ENCODE measurements at places on chromosomes 11 and 22. TPM values are rescaled to one million over a fixed set of nuclear protein-coding genes. Genes with fewer than 3 reads are reported as not detected.
A peak's percentile ranks its signal among the peaks of the same experiment; 100 is the strongest.

The CLNS1A gene
- total RNA-seq: 117 TPM

The ACR gene
- not detected for total RNA-seq

GRCh38 chr11:96168623-96169022, 174.4 kb downstream of the MAML2 start:
- DNase-seq: no peak

DNA sequence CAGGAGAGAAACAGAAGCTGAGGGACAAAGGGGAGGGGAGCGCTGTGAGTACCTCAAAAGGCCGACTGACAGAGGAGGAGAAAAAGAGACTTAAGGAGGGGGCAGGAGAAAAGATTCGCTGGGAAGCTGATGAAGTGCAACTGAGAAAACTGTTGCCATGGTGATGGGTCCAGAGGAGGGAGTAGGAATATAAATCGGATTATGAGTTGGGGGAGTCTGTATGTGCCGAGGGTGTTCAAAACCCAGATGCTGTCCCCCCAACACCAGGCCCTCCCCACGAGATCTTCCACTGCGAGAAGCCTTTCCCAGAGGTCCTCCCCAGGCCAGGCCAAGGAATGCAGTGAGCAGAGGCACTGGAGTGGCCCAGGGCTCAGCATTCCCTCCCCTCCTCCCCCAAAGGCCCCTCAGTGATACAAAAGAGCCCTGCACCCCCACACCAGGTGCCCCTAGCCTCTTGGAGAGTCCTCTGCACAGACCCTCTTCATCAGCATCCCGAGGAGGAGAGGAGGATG, 13.7 kb upstream of the BCL9L start:
- DNase-seq: no peak

GRCh38 chr22:46864314-46865051, 102.0 kb downstream of the TBC1D22A start:
- DNase-seq: no peak

DNA sequence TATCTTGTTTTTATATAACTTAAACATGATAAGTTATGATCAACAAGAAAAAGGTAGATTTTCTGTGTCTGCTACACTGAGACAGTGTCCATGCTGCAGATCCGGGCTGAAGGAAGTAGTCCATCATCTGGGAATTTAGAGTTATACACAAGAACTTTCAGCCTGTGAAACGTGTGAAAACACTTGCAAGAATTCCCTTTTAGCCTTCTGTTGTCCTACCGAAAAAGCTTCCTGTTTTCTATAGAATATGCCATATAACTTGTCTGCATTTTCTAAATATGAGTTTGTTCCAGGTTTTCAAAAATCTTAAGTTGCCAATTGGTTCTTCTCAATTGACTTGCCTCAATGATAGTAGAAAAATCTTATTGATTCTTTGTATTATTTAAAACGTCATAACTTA, 64.4 kb upstream of the MYO18B start:
- no peak for DNase-seq

GRCh38 chr11:31267720-31268119, 101.8 kb downstream of the DCDC1 start:
- DNase-seq: no peak

- no peak for DNase-seq
Observed at GRCh38 chr11:30474151-30474954, 111.8 kb downstream of the MPPED2 start.

- DNase-seq: no peak
Observed at GRCh38 chr22:20446383-20446970, 8.9 kb upstream of the SCARF2 start.

- no peak for DNase-seq
Observed at GRCh38 chr11:79200398-79201070, 240.3 kb downstream of the TENM4 start.

DNA sequence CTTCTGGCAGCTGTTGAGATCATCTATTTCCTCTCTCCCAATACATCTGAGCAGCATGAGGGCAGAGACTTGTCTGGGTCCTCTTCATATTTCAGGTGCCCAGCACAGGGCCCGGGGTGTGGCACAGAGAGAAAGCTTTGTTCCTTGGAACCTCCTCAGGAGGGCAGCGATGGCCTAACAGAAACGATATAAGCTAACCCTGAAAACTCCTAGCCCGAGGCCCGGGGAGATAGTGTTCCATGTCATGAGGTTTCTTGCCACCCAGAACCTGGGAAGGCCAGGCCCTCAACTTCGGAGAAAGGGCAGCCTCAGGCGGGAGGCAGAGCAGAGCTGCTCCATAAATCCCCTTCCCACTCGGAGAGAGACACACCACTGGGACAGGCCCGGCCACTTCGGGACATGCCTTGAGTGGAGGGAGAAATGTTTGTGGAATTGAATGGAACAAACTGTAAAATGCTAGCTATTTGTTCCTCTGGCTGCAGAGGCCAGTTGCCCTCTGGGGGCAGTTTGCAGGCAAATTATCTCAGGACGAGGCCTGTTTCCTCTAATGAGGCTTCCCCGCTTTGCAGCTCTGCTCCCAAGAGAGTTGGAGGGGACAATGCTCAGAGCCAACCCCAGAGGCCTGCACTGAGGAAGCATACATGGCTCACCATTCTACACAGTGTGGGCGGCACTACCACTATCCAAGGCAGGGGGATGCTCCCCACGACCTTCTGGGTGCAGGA, 11.6 kb downstream of the ARRB1 start:
- no peak for DNase-seq

DNA sequence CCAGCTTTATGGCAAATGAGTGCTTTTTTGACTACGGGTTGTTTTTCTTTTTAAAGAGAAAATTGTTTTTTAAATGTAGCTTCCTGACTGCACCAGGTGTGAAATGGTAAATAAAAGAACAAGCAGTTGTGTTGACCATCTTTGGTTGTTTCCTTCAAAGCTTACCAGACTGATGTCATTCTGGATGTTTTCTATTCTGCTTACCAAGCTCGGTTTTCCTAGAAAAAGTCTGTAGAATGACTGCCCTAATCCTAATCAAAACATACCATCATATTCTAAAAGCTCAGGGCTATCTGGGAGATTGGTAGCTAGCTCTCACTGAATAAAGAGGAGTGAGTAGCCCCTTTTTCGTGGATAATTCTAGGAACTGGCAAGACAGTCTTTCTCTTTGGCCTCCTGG, 77.7 kb downstream of the GAB2 start:
- DNase-seq: no peak

DNA sequence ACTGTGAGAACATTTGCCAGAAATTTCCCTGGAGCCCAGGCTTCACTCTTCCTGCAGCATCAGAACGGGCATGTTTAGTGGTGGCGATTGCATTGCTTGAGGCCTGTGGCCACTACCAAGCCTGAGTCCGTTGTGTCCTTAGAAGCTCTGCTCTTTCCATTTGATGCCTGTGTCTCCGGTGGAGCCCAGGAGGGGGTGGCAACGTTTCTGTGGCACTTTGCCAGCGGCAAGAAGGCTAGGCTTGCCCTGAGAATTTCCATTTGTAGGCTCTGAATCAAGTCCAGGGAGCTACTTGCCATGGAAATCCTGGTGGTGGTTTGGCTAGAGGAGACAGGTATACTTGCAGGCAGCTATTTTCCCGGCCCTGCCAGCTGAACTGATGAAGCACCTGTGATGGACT, 47.1 kb downstream of the ADAMTS8 start:
- DNase-seq: no peak

DNA sequence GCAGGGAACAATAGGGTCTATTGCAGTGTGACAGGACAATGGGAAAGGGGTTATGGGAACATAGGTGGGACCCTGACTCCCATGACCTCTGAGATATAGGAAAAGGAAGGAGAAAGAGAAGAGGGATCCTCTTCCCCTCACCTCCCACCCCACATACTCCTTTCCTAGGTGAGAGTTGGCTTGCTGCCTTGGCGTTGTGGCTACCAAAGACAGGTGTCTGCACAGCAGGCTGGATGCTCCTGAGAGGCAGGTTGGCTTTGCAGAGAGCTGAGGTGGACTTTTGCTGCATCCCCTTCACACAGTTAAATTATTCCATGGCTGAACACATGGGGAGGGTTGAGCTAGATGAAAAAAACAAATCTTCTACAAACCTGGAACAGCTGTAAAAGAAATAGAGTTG, 80.7 kb downstream of the SYT9 start:
- no peak for DNase-seq

- no peak for DNase-seq
Observed at GRCh38 chr11:105553025-105553424, 56.8 kb upstream of the GRIA4 start.

DNA sequence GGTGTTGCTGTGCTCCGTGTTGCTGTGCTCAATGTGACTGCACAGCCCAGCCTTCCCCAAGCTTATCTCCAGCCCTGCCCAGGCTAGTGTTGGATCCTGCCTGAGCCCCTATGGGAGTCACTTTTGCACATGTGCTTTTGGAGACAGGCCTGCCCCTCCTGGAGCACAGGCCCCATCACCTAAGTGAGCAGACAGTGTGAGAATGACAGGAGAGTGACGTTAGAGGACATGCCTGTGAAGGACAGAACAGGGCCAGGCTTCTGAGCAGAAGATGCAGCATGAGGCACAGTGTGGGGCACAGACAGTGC, 36.6 kb upstream of the SUSD2 start:
- DNase-seq: no peak

GRCh38 chr11:131481971-131482370, 111.6 kb downstream of the NTM start:
- no peak for DNase-seq

GRCh38 chr11:14669958-14670357, 26.4 kb downstream of the PDE3B start:
- DNase-seq: no peak

GRCh38 chr22:46047841-46048595, 71.1 kb upstream of the WNT7B start:
- DNase-seq: peak; percentile 15

- no peak for DNase-seq
Observed at GRCh38 chr11:13207665-13208594, 69.7 kb upstream of the BMAL1 start.

DNA sequence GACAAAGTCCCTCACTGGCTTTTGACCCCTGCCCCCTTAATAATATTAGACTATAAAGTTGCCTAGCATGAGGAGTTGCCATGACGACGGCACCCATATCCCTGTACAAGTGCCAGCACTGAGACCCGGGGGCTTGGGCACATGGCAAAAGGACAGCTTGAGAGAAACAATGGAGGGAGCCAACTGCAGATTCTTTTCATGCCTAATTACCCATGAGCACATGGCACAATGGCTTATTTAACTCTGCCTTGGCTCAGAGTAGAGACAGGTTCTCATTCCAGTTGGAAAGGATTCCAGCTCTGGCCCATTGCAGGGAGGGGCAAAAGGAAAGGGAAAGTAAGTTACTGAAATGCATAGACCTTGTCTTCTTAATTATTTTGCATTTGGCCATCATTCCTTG, 261.2 kb upstream of the UBASH3B start:
- no peak for DNase-seq

GRCh38 chr11:47917599-47918369, 62.6 kb upstream of the PTPRJ start:
- no peak for DNase-seq

DNA sequence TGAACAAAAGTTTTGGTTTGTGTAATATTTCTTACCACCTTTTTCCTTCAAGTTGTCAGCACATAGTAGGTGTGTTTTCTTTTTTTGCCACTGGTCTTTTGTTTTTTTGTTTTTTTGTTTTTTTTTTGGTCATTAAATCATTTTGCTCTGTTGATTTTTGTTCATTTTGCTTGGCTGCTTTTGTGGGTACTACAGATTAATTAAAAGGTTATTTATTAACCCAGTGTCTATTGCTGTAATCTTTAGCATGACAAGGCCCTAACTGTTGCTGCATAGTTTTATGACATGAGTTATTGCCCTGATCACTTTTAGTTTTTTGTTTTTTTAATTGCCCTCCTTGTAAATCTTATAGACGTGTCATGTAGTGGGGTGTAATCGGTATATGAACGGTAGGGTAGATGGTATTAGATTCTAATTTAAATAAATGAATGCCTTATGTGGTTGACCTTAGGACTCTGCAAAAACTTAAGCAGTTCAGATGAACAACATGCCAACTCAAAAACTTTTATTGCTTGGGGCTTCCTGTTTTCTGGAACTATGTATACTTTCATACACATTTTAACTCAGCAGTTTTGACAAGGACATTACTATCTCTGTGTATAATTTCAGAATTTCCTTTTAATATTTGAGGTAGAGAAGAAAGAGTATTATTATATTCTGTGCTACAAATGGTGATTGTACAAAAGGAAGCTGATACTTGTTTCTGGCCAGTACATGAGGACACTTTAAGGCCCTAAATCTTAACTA, 7.9 kb downstream of the EWSR1 start:
- DNase-seq: no peak

DNA sequence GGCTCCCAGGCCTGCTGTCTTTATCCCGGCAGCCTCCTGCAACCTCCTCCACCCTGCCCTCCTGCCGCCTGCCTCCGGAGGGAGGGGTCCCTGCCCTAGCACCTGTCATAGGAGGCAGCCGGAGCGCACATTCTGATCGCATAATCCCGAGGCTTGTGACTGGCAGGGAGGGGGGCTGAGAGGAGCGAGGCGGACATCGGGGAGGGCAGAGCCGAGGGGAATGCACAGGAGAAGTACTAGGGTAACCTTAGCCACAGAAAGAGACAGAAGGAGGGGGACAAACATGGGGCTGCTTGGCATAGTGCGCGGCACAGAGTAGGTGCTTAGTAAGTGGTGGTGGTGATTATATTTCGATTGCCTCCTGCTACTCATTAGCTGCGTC, 9.2 kb upstream of the ALX4 start:
- no peak for DNase-seq

DNA sequence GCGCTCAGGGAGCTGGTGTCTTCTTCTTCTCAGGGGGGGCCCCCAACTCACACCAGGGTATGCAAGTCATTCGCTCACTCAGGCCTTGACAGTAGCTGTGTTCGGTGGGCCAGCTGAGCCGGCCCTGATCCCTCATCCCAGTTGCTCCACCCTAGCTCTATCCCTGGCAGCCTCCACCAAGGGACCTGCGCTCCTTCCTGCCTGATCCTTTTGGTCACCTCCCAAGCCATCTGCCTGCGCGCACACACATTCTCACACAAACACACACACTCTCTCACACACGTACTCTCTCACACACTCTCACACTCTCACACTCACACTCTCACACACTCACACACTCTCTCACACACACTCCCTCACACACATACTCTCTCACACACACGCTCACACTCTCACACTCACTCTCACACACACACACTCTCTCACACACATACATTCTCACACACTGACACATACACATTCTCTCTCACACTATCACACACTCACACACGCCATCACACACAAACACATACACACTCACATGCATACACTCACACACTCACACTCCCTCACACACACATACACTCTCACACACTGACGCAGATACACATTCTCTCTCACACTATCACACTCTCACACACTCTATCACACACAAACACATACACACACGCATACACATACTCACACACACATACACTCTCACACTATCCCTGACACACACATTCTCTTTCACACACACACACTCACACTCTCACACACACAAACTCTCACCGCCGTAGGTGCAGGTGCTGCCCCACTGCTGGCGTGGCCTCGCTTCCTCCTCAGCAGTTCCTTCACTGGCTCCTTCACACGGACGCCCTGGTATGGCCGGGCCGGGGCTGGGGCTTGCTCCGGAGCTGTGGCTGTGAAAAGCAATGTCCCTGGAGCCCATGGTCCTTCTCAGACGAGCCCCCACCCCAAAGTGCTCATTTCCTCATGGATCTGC, 20.8 kb downstream of the POU2AF1 start:
- no peak for DNase-seq

Measured in activated naive CD8-positive, alpha-beta T cell treated with anti-CD3 and anti-CD28 coated beads, Interleukin-2, amount 10 ng/mL, durations not matched to agents 7 days and 5 days (primary cell).